A549 treated with ZK216348 at 1 μM for 4 hours (cell line): ENCODE measurements at places on chromosomes 11 and 22. TPM values are rescaled to one million over a fixed set of nuclear protein-coding genes. Genes with fewer than 3 reads are reported as not detected.

SHISAL1 gene
- 4.0 to 5.6 TPM (median 4.9 TPM) in 5 replicates for total RNA-seq

IFITM2 gene
- total RNA-seq: 54.7 to 70.8 TPM (median 61.4 TPM) in 5 replicates

OR52A1 gene
- not detected in 5 replicates for total RNA-seq

OR52I1 gene
- total RNA-seq: not detected in 5 replicates

THYN1 gene
- total RNA-seq: 16.5 to 20.9 TPM (median 19.0 TPM) in 5 replicates

ANKK1 gene
- not detected in 5 replicates for total RNA-seq

AMPD3 gene
- 5.7 to 10.0 TPM (median 8.1 TPM) in 5 replicates for total RNA-seq

EXT2 gene
- 49.7 to 62.5 TPM (median 54.1 TPM) in 5 replicates for total RNA-seq

SAA4 gene
- not detected in 5 replicates for total RNA-seq

SORL1 gene
- total RNA-seq: 1.3 to 2.0 TPM (median 1.6 TPM) in 5 replicates

PITPNM1 gene
- total RNA-seq: 34.1 to 60.5 TPM (median 47.3 TPM) in 5 replicates

TRIM68 gene
- 8.2 to 10.8 TPM (median 9.7 TPM) in 5 replicates for total RNA-seq

RHBDD3 gene
- 16.5 to 29.6 TPM (median 28.0 TPM) in 5 replicates for total RNA-seq

OR52E8 gene
- total RNA-seq: not detected in 5 replicates

RPS3 gene
- total RNA-seq: 3,130 to 4,292 TPM (median 3,344 TPM) in 5 replicates
